ENCODE measurements at places on chromosomes 7 and 10.
A peak's percentile ranks its signal among the peaks of the same experiment; 100 is the strongest.

- DNase-seq: peak; percentile 56
Measured at GRCh38 chr7:117134889-117135552, 181.7 kb downstream of the ST7 start.

- peak; percentile 86 for DNase-seq
Measured at GRCh38 chr10:22648547-22648961, 65.8 kb downstream of the PIP4K2A start.

DNA sequence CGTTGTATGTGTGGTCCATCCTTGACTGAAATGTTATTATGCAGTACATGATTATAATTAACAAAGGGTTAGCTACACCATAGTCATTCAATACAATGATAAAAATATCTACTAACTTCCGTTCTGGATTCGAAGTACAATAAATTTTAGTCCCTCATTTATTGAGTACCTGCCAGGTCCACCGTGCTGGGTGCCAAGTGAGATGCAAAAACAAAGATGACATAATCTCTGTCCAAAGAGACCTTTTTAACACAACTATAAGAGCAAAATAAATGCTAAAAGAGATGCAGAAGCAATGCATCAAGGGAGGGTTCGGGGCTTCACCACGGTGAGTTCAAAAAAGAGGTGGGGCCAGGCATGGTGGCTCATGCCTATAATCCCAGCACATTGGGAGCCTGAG, 33.1 kb downstream of the LAMB1 start:
- DNase-seq: no peak

DNA sequence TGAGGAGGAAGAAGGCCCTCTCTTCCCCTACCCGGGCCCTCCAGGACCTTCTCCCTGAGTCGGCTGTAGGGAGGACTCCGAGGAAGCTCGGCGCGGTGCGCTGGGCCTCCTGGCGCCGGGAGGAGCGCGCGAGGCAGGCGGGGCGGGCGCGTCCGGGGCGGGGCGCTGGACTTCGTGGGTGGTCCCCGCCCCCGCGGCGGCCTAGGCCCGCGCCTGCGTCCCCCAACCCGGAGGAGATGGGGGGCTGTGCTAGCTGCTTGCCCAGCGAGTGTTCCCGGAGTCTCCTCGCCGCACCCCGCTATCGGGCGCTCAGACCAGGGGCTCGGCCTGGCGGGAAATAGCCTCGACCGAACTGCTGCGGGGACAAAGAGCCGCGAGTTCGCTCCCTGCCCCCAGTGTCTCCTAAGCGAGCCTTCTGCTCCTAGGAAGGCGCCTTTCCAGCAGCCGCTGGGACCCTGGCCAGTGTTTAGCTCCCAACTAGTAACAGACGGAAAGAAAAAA, 19.2 kb upstream of the SMO start:
- DNase-seq: peak; percentile 45

- peak; percentile 88 for DNase-seq
Measured at GRCh38 chr10:113957013-113957412, 86.7 kb upstream of the ADRB1 start.

- DNase-seq: peak; percentile 84
Measured at GRCh38 chr7:38452681-38453108, 178.5 kb downstream of the AMPH start.

- DNase-seq: no peak
Measured at GRCh38 chr7:2928613-2929311, 84.7 kb upstream of the GNA12 start.

DNA sequence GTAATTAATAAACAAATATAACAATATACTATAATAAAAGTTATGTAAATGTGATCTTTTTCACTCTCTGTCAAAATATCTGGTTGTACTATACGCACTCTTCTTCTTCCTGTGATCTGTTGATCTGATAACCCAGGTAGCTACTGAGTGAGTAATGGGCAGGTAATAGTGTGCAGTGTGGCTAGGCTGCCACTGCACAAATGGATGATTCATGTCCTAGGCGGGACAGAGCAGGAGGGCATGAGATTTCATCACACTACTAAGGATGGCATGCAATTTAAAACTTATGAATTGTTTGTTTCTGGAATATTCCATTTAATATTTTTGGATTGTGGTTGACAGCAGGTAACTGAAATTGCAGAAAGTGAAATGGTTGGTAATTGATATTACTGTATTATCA, 44.5 kb downstream of the TAS2R16 start:
- no peak for DNase-seq

- DNase-seq: no peak
Measured at GRCh38 chr10:4176500-4177281, 391.7 kb upstream of the KLF6 start.

DNA sequence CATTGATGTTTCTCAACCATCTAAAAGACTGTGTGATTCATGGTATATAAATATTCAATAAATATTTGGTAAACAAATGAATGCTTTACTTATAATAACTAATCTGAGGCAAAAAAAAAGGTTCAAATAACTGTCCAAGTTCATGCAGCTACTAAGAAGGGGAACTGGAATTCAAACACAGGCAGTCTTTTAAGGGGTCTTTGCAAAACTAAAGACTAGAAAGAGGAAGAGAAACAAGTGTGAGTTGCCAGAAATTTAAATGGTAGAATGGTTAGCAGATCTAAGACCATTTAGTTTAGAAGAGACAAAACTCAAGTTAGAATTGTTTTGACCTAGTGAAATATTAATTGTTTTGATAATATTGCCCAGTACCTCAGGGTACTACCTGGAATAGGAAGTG, 642.0 kb upstream of the LRRN3 start:
- no peak for DNase-seq

- DNase-seq: no peak
Measured at GRCh38 chr7:116740755-116741462, 68.9 kb downstream of the MET start.

DNA sequence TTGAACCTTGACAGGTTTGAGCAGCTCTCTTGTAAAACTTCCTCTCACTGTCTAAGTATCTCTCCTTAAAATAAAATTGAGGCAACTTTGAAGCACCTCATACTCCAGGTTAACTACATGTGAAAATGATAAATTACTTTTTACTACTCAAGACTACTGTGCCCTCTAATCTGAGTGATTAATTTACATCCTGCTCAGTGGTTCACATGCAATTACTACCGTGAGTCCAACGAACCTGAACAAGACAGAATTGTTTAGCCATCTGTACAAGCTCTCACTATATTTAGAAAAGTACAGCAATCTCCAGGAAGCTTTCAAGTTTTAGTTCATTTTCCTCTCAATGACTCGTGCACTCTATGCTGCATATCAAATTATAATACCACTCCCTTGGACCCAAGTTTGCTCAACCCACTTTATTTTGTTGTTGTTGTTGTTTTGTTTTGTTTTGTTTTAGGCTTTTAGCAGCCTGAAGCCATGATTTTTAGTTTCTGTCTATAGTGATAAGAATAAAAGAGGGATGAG, 21.2 kb downstream of the PDE1C start:
- DNase-seq: no peak

DNA sequence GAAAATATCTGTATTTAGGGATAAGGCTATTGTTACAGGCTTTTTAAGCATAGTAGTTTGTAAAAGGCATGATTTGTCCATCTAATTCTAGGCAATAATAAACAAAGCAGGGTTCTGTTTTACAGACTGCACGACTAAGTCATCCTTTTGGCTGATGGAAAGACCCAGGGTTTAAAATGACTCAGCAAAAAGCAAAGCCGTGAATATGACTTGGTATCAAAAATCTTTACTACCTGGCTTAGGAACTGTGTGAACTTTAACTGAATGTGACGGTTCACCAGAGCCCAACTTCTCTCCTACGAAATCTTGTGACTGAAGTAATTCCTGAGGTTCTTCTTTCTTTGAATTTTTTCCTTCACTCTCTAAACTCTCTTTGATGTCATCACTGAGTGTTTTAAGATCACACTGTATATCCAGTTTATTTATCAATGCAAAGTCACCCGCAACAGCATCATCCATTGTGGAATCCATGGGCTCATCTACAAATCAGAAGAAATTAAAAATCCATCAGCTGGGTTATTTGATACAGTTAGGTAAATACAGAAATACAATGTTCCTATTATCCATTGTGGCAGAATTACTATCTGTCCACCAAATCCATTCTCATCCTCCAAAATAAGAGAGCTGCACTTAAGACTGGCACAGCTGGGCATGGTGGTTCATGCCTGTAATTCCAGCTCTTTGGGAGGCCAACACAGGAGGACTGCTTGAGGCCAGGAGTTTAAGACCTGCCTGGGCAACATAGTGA, 17.0 kb downstream of the ATE1 start:
- DNase-seq: peak; percentile 16

- DNase-seq: no peak
Measured at GRCh38 chr10:13492493-13493180, 36.2 kb downstream of the BEND7 start.

DNA sequence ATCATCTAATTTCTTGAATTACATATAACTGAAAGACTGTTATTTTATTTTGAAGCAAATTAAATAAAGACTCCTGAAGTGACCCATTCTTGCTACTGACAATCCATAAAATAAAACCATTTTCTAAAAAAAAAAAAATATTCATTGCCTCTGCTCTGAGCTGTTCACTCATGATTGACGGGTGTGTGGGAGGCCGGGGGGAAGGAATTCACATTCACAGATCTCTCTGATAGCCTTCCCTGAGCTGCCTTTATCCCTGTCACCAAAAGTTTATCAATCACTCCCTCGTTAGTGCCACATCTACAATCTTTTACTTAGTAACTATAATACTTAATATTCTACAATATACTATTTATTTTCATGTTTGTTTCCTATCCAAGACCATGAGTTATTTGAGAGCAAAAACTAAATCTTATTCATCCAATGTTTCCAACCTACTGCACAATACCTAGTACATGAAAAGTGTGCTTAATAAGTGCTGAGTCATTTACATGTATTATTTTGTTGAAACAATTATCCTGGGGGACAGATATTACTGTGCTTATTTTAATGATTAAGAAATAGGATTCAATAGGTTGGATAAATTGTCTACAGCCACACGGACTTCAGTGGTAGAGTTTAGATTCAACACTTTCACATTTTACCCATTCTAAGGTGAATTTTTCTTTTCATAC, 618.7 kb downstream of the PHTF2 start:
- no peak for DNase-seq
